Activated T-cell treated with anti-CD3 and anti-CD28 coated beads, Interleukin-2, amount 50 U/mL, for 1 hour (primary cell): ENCODE measurements at places on chromosomes 1 and 21.
A peak's percentile ranks its signal among the peaks of the same experiment; 100 is the strongest.

DNA sequence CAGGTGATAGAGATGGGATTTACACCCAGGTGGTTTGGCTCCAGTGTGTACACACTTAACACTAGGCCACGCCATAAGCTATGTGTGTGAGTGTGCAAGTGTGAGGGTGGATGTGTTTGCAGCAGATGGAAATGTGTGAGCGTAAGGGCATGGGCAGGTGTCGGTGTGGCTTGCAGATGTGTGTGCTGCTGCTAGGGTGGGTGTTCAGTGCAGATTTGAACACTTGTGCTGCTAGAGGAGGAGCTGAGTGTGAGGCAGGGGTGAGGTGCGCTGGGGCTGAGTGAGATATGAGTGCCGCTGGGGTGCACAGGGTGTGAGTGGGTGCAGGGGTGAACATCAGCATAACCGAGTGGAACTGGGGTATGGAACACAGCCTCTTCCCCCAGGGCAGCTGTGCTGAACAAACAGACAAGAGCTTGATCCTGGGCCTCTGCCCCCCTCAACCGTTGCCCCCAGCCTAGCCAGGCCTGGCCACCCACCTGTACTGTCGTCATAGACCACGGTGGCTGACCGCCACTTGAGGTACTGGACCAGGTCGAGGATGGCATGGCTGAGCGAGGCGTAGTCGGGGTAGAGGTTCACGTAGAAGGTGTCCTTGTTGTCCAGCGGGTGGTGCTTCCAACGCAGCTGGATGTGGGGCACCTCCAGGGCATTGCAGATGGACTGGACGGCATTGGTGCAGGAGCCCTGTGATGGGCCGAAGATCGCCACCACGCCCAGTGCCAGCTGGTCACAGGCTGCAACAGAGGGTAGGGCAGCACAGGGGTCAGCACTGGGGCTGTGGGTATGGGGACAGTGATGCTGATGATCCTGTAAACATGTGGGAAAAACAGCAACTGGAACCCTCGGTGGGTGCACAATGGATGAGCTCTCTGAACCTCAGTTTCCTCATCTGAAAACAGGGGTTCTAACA is 153.9 kb downstream of the GRIK3 start:
- no peak for DNase-seq

- no peak for DNase-seq
These were observed 6.4 kb upstream of the TACSTD2 start for GRCh38 chr1:58583496-58583895.

- no peak for DNase-seq
These were observed 34.6 kb upstream of the CTPS1 start for GRCh38 chr1:40944841-40945430.

DNA sequence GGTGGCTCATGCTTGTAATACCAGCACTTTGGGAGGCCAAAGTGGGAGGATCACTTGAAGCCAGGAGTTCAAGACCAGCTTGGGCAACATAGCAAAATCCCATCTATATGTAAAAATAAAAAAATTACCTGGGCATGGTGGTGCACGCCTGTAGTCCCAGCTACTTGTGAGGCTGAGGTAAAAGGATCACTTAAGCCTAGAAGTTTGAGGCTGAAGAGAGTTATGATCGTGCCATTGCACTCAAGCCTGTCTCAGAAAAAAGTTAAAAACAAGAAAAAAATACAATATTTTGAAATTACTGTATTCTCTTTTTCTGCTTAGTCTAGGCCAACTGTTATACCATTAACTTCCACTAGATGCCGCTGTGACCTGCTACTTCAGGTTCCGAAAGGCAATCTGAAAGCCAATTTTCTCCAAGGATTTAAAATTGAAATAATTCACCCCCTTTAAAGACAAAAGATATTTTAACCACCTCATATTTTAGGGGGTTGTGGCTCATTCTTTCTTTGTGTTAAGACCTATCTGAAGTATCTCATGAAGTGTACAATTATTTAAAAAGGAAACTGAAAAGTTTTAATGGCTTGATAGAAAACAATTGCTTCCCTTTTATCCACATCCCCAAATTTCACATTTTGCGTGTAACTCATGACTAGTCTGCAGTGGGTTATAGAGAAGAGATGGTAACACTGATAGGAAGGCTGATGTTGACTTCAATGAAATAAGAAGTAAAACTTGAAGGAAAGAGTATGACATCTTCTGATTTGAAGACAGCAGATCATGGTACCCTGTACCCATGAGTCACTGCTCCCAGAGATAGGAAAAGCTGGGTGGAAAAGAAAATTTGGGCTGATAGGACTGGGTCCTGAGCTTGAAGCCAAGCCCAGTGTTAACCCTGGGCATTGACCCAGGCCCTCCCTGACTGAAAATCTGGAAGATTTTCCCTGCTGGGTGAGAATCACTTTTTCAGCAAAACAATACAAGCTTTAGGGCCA is 24.4 kb upstream of the CLDN14 start:
- DNase-seq = no peak

DNA sequence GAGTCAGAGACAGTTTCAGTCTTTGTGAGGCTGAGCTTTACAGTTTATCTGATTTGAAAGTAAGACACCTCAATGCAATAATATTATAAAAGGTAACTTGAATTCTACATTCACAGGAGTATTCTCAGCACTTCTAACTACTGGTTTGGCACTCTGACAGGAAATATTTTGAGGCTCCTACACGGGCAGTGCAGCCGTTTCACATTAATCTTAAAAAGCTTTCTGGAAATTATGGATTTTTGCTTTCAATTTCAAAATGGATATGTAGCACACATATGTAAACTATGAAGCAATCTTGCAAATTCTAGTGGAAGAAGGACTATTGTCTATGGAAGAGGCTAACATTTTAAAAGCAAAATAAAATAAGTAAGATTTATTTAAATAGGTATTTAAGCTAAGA is 262.9 kb upstream of the SNX7 start:
- no peak for DNase-seq

DNA sequence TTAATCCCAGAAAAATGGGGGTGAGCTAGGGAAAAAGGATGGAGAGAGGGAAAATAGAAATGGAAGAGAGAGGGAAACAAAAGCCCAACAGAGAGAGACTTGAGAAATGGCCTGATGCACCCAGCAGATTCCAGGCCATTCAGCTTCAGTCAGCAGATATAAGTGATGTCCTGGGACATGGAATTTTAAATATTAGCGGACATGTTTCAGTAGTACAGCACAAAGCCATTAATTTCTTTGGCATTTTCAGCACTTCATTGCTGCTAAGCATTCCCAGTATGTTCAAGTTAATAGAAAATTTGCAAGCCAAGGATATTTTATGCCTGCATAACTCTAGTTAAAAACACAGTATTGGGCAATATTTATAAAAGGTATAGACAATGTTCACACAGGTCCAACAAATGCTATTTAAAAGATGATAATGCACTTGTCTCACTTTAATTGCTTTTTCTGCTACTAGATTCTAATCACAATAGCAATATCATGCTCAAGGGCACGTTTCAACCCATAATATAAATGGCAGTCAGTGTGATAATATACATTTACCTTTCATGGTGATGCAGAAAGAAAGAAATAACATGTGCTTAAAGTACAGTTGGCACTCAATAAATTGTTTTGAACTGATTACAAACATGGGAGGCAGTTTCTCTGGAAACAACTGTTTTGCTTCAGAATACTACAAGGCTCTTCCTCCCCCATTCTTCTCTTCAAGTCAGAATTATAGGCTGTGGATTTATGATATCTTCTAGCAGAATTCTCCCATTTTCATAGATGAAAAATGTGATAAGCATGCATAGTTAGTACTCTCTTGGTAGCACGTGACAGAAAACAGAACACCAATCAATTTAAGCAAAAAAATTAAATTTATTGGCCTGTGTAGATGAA is 108.1 kb upstream of the MAGI3 start:
- no peak for DNase-seq

DNA sequence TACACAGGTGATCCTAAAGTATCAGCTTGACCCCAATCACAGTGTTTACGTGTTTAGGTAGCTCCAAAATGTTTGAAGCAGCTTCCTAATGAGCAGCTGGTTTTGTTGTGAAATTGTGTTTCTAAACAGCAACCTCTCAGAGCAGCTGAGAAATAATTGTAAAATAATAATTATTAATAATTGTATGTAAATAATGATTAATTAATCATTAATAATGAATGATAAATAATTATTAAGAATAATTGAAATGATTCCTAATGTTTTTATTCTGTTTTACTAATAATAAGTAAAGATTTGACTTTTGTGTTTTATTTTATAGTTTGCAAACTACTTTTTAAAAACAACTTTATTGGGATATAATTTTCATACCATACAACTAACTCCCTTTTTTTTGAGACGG is 182.2 kb downstream of the URB2 start:
- no peak for DNase-seq

DNA sequence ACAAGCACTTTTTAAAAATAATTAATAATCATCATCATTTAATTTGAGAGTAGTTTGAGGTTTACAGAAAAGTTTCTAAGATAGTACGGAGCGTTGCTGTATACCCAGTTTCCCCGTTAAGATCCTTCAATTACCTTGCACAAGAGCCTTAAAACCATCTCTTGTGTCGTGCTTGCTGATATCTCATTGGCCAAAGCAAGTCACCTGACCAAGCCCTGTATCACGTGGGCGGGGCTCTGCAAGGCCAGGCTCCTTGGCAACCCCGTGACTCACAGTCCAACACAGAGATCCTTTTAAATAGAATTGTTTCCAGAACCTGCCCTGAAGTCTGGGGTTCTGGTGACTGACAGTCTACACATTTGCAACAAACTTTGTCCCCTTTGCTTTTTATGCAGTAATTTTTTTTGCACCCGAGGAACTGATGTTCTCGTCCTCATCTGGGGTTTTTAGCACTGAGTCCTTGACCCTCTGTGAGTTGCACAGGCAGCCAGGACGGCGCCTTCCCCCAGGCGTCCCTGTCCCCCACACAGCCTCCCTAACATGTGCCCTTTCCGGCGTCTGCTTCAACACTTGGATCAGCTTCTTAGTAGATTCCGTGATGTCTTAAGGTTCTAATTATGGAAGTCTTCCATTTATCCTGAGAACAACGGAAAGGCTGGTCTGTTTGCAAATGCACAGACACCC is 183.3 kb upstream of the TMEM51 start:
- no peak for DNase-seq

DNA sequence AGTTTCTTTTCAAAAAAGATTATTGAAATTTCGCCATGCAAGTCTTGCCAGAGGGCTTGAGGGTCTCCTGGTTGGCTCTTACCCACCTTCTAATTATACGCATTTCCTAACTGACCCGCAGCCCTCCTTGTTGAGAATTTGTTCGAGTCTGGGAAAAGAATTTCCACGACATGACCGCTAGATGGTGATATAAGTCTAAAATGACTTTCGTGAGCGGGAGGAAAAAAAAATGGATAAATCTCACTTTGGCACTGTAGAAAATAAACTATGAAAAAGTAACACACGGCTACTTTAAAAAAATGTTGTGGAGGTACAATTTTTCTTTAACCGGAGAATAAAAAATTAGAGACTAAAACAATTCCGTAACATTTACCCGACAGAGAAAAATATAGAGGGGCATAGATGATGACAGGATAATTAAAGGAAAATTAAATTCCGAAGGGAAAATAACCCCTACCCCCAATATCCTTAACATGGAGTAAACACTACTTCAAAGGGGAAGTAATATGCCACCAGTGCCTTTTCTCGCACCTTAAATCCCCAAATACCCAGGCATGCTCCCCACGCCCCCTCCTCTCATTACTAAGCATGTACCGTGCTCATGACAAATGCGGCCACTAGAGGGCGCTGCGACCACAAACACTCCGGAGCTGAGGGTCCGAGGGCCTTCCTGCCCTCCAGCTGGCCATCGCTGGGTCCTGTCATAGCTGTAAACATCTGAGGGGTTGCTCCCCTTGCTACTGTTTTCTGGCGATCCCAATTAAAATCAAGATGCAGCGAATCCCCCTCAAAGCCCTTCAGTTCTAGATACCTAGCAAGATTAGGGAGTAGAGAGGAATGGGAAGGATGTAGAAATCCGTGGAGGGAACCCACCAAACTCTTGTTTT is 266.9 kb downstream of the ASTN1 start:
- DNase-seq = no peak

- no peak for DNase-seq
These were observed 537.8 kb downstream of the SMYD3 start for GRCh38 chr1:245969283-245969682.

DNA sequence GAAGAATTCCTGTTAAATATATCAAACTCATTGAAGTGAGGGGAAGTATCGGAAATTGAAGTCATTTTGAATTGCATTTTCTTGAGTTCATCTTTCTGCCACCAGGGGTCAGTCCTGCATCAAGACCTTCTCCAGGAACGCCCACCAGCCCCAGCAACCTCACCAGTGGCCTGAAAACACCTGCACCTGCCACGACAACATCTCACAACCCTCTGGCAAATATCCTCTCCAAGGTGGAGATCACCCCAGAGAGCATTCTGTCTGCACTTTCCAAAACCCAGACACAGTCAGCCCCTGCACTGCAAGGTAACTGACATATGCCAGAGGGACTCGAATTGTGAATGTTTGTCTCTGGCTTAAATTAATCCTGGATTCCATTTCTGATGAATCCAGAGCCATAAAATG is 22.8 kb upstream of the TARS2 start:
- peak; percentile 61 for DNase-seq

DNA sequence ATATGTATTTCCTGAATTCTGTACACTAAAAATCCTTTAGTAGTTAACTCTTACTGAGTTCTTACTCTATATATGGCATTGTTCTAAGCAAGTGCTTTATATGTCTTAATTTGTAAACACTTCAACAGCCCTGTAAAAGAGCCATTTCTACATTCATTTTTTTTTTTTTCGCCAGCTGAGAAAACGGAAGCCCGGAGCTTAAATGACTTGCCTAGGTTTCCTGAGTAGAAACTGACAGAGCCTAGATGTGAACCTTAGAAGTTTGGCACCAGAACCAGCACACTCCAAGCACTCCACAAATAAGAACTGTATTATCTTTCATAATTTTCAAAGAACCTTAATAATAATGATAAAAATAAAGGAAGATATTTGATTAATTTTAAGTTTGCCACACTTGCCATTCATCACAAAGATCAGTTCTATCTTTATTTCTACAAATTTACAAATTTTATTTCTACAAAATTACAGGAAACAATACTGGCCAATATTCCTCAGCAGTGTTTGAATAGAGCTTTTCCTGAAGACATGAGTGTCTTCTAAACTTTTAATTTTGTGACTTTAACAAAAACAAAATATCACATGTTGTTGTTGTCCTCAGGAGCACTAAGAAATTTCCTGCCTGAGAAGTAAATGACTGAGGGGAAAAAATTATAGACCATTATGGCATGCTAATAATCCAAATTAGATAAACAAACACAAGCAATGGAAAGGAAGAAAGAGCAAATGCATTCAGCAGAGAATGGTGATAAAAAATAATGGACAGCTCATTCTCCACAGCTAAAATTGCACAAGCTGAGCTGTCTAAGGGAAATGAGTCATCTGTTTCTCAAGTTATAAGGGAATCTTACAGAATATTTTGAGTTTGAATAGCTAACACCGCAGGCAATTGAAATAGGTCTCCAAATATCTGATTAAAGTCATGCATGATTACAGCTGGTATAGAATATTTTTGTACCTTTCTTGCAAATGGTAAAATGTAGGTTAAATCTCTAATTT is 71.2 kb downstream of the DPYD start:
- DNase-seq = no peak
